LNCaP clone FGC (cell line): ENCODE measurements at places on chromosomes 2 and 18.

DNA sequence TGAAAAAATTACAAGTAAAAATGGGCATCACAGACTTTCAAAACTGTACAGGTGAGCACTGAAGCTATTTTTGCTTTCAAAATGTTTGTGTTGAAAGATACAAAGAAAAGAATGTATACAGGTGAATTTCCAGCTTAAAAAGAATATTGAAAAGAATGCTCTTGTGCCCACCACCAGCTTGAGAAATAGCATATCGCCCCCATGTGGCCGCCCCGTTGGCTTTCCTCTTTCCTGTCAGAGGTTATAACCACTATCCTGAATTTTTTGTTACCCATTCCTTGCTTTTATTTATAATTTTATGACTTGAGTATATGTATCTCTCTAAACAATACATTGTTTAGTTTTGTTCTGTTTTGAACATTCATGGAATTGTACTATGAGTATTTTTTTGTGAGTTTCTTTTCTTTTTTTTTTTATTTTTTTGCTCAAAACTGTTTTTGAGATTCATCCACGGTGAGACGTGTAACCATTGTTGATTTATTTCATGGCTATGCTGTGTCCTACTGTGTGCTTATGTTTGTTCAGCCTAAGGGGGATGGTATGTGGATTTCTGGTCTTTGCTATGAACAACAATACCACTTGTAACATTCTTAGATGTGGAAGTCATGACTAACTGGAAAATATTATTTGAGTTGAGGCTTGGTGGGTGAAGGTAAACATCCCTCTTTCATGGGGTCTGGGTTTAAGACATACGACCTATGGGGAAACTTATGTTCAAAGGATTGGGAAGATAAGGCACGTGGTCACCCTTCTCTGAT, 11.6 kb downstream of the TRPM8 start:
- no peak for DNase-seq

- DNase-seq, result no peak
These were observed 24.0 kb downstream of the PKDCC start for GRCh38 chr2:42071791-42072190.

DNA sequence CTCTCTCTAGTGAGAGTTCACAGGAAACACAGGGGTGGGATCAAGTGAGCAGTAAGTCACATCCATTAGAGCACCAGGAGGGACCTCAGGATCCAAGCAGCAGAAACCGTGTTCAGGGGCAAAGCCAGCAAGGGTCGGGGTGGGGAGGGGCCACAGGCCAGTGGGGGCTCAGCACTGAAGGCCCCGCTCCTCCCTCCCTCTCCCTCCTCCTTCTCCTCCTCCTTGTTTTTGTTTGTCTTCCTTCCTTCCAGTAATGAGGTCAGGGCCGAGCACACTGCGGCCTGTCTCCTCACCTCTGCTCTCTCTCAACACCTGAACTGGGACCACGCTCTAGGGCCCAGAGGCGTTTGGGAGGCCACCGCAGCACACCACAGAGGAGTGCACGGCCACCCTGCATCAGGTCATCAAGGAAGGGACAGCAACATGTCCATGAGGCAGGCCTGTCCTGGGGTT, 20.9 kb downstream of the MTERF4 start:
- no peak for DNase-seq

DNA sequence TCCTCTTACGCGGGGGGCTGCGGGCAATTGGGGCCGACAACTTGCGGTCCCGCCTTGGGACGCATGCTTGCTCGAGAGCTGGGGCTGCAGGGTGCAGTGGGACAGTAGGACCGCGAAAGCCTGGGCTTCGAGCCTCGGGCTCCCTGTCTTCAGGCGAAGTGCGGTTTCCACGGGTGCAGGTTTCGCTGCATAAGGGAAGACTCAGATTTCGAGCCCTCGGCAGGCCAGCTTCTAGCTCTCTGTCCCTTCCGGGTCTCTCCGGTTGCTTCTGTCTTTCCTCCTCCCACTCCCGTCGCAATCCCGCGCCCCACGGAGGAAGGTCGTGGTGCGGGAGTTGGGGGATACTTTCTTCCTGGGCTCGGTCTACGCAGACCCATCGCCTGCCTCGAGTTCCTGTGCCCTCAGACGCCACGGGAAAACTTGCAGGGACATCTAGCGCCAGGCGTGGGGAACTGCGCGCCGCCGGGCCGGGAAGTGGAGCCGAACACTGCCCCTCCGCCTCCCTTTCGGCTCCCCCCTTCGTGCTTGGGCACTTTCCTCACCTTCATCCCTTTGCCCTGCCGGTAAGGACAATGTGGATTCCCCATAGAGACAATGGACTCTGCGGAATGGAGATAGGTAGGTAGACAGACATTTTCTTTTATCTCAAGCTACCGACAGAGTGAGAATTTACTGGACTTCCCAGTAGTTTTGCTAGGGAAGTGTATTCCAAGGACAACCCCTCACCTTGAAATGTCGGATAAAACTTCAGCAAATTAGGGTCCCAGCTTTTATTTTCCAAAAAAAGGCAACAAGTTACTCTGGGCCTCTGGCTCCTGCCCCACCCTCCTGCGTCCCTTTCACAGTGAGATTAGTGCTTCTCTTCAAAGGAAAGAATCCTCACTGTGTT, 4.2 kb upstream of the HOXD13 start:
- DNase-seq, result no peak

DNA sequence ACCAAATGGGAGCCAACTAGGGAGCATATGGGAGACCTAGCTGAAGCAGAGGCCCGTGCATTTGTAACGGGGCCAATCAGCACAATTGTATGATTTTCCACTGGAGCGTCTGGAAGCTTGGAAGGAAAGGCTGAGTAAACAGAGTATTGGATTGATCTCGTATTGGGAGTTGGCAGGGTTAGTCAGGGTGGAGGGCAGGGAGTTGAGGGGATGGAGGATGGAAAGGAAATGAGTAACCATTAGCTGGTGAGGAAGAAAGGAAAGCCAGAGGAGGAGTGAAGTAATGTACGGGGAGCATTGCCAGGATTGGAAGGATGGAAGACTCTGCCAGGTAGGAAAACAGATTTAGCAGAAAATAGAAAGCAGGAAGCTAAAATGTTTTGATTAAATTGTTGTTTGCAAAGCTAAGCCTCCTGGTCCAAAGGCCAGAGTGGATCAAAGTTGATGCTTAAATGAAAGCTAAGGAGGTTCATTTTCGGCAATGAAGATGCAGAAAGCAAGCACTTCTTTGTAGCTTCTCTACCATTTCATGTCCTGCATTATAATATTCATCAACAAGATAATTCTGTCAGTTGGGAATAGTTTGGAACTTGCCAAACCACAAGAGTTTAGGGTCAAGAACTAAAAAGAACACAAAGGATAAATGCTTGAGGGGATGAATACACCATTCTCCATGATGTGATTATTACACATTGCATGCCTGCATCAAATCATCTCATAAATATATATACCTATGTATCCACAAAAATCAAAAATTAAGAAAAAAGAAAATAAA, 75.6 kb upstream of the TTN start:
- no peak for DNase-seq

- no peak for DNase-seq
These were observed 145.4 kb upstream of the RIOK3 start for GRCh38 chr18:23307567-23308295.

DNA sequence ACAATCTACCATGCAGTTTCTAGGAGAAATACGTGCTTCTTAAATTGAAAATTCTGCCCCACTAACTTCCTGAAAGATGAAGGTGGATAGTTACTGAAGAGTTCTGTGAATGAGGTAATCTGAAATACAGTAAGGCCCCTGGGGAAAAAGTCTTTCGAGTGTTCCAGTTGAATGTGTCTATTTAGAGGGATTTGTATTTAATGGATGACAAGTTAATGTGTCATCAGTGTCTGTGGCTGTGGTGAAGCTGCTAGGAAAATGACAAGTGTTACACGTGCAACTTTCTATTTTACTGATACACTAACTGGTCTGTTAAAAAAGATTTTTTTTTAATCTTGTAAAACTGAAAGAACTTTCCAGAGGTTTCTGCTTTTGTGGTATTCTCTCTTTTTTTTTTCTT, 384.6 kb downstream of the STK39 start:
- no peak for DNase-seq

- DNase-seq, result no peak
These were observed 148.5 kb downstream of the FHOD3 start for GRCh38 chr18:36446059-36446458.

- no peak for DNase-seq
These were observed 127.1 kb downstream of the TMEFF2 start for GRCh38 chr2:192067631-192068030.

DNA sequence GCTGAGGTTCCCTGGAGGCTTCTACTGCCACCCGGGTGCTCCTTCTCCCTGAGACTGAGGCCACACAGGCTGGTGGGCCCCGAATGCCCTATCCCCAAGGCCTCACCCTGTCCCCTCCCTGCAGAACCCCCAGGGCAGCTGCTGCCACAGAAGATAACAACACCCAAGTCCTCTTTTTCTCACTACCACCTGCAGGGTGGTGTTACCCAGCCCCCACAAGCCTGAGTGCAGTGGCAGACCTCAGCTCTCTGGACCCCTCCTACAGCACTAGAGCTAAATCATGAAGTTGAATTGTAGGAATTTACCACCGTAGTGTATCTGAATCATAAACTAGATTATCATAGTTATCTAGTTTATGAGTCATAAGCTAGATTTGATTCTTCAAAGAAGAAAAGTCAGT, 7.3 kb upstream of the CENPA start:
- DNase-seq, result no peak

DNA sequence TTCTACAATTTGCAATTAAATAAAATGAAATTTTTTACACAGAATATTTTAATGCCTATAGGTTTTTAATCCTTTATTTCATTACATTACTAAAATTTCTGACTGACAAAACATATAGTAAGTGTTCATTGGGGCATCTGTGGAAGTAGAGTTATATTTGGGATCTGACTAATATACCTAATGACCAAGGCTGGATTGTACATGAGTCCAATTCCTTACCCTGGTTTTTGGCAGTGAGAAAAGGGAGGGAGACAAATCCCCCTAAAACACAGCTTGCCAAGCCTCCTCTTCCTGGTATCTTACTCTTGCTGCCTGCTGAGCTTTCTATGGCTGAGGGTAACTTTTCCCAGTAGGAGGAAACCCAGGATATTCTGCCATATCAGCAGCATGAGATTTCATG, 149.4 kb upstream of the CDH20 start:
- no peak for DNase-seq

DNA sequence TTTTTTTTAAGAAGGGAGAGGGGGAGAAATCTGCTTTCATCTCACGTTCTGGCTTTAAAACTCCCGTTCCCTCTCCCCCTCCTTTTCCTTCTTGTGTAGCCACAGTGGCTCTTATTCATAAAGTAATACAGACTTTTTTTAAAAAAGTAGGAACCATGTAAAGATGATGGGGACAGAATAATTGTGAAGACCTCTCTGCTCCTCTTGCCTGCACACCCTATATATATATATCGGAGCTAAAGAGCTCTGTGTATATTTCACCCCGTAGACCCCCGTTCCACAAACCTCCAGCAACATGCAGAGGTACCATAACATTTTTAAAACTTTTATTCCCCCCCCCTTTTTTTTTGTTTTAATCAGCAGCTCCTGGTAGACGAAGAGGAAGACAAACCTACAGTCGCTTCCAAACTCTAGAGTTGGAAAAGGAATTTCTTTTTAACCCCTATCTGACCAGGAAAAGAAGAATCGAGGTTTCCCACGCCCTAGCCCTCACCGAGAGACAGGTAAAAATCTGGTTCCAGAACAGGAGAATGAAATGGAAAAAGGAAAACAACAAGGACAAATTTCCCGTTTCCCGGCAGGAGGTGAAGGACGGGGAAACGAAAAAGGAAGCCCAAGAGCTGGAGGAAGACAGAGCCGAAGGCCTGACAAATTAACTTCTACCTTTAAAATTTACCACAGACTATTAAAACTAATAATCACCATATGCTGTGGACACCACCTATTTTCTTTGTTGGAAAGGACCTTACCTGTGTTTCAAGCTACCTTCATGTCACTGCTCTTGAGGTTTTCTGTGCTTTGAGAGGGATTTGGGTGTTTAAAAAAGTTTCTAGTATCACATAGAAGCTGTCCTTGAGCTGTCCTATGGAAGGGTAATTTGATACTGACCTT, 1.7 kb downstream of the HOXD8 start:
- no peak for DNase-seq

- no peak for DNase-seq
These were observed 109.6 kb upstream of the CYRIA start for GRCh38 chr2:16774980-16775898.

GRCh38 chr2:144125751-144126150, 394.2 kb downstream of the ZEB2 start:
- no peak for DNase-seq

DNA sequence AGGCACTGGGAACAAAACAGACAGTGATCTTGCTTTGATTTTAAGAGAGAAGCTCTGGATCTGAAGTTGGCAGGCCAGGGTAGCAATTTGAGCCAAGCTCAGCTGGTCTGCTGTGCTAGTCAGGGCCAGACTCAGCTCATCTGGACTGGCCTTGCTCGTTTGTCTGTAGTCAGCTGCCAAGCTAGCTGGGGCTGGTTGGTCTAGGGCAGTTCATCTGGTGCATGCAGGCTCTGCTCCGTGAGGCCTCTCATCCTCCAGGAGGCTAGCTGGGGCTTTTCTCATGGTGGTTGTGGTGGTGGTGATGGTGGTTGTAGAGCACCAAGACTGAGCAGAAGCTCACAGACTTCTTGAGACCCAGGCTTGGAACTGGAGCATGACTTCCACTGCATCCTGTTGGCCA, 10.3 kb downstream of the FBLN7 start:
- no peak for DNase-seq

GRCh38 chr2:202769201-202769600, 102.4 kb downstream of the ICA1L start:
- no peak for DNase-seq

- DNase-seq, result no peak
These were observed 130.5 kb downstream of the PXDN start for GRCh38 chr2:1613731-1614354.

DNA sequence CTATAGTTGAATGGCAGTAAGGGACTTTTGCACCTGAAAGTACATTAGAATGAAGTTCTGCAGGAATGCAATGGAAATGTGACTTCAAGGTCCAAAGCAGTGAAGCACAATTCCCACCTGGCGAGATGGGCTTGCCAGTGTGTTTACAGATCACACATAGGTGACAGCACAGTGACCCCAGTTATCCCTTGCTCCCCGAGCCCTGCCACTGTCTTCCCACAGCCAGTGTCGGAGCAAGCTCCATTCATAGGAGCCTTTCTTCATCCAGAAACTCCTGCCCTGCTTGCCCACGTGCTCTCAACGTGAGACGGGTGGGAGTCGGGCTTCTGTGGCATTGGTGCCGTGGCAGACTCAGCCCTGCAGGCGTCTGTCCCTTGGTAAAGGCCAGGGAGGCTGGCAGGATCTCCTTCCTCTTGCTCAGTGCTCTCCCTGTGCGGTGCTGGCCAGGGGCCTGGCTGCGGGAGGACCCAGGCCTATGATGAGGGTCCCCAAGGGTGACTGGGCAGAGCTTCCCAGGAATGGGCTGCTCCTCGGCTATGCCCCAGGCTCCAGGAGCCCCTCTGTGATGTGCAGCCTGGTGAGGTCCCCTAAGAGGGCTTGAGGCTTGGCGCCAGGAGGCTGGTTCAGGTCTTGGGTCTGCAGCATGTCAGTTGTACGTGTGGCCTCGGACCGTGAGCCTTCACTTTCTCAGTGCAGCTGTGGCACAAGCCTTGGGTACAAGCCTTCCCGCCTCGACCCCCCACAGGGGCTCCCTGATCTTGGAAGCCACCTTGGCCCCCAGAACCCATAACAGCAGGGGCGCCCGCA, 40.2 kb downstream of the SNED1 start:
- no peak for DNase-seq
